ENCODE measurements at places on chromosomes 6 and 20. TPM values are rescaled to one million over a fixed set of nuclear protein-coding genes. Genes with fewer than 3 reads are reported as not detected.

The HTR1E gene
- not detected for total RNA-seq

The SERPINB1 gene
- total RNA-seq: 133 TPM

The SLC12A5 gene
- total RNA-seq: 2.4 TPM

The CDKAL1 gene
- total RNA-seq: 14.9 TPM

The LY6G6C gene
- 0.22 TPM for total RNA-seq

DNA sequence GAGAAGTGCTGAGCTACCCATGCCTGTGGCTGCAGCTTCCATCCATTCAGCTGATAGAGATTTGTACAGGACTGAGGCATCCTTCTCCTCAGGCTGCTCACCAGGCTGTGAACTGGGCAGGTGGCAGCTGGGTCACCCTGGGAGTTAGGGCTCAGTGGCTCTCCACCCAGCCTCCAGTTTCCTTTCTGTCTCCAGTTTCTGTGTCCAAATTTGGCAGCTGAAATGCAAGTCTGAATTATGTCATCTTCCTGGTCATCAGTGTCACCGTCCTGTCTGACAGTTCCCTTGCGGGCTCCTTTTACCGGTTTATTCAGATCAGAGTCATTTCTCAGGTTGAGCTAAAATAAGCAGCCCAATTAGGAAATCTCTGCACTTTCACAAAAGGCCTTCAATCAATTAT is 93.3 kb downstream of the EDN1 start:
- no peak for DNase-seq

- DNase-seq: no peak
These were observed 171.2 kb upstream of the SUPT3H start for GRCh38 chr6:45548657-45549515.

- DNase-seq: no peak
These were observed 7.9 kb downstream of the AHCY start for GRCh38 chr20:34295284-34295683.

DNA sequence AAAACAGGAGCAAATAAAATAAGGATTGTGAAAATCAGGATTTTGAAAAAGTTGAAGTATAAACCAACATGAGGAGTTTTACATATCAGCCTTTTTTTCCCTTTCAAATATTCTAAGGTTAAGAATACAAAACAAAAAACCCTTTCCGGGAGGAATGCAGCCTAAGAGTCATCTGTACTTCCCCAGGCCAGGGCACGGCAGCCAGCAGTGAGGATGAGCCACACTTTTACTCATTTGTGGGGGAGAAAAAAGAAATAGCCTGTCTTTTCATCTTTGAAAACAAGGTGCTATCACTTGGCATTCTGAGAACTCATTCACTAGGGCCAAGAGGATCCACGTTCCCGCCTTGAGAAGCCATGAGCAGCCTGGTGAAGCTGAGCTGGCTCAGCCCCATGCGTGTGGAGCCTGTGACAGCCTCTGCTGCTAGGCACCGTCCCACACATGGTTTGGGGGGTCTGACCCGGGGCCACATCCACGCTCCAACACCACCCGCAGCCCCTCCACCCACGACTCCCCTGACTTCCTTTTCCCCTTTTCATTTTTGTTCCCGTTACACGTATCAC is 11.2 kb downstream of the SLC22A1 start:
- DNase-seq: no peak

- DNase-seq: no peak
These were observed 70.4 kb downstream of the FYN start for GRCh38 chr6:111802720-111803330.

DNA sequence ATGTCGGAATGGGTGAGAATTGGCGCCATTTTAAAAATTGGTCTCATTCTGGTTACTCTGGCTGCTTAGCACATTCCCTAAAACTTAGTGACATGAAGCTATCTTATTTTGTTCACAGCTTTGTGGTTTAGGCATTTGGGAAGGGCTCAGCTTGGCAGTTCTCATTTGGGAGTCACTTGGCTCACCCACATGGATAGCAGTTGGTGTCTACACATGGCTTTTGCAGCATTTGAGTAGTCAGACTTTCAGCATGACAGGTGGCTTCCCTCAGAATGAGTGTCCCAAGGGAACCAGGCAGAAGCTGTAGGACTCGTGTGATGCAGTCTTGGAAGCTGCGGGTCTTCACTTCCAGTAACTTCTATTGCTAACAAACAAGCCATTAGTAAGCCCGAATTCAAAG is 64.6 kb downstream of the UST start:
- DNase-seq: no peak

DNA sequence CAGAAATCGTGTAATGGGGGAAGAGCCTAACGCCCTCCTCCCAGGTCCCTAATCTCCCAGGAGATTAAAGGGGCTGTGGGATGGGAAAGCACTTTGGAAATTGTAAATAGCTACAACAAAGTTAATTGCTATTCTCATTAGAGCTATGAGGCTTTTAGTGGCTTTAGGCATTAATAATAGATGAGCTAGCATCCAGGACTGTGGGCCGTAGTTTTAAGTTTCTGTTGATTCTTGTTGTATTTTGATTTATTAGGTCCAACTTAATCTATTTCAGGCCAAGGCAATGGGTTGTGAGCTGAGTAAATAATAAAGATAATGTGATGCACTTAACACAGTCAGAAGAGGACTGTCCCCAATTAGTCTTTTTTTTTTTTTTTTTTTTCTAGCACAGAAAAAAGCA is 67.7 kb downstream of the ANKRD6 start:
- DNase-seq: no peak
